ENCODE measurements at places on chromosomes 13 and 19.
A peak's percentile ranks its signal among the peaks of the same experiment; 100 is the strongest.

- DNase-seq = no peak
These were observed 124.6 kb downstream of the COL4A2 start for GRCh38 chr13:110431425-110432294.

DNA sequence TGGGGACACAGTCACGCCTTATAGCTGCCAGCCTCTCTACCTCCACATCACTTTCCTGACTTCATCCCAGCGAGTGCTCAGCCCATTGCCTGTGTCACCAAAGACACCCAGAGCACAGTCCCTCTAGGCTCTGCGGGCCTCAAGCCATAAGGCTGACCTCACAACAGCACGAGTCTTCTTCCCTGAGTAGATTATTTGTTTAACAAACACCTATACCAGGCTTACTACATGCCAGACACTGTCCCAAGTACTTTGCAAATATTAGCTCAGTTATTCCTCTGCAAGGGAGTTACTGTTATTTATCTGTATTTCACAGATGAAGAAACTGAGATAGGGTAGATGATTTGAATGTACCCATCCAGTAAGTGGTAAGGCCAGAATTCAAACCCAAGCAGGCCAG, 504.3 kb downstream of the COG6 start:
- DNase-seq = no peak

DNA sequence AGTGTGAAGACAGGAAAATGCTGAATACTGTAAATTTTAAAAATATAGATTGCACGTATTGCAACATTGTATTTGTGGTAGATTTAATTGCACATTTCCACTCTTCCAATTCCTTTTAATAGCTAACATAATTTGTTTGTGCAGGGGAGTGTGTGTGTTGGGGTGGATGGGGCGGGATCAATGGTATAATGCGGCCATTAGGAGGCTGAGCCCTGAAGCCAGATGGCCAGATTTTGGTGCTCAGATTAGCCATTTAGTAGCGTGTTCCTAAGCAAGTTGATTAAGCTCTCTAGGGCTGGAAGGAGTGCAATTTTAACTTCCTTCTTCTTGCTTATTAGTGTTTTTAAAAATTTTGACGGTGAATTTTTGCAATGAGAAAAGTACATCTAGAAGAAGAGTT, 5.8 kb downstream of the OXGR1 start:
- DNase-seq = no peak

GRCh38 chr19:7652061-7652641, 15.2 kb downstream of the STXBP2 start:
- peak; percentile 67 for DNase-seq

DNA sequence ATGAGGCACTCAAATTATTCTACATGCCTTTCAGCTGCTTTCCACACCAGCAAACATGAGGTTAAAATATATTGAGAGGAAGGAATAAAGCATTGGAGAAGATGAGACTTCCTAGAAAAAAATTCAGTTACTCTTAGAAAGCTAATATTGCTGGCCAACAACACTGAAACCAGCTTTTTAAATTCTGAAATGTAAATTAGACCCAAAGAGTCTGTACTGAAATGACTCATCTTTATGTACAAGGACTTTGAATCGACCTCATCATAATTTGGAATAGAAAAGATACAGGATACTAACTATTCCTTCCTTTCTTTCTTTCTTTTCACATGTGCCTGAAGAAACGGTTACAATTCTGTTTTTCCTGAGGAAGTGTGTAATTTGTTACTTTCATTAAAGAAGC, 6.5 kb upstream of the HSPH1 start:
- no peak for DNase-seq
